ENCODE measurements at places on chromosomes 3 and 15. TPM values are rescaled to one million over a fixed set of nuclear protein-coding genes. Genes with fewer than 3 reads are reported as not detected.

DNA sequence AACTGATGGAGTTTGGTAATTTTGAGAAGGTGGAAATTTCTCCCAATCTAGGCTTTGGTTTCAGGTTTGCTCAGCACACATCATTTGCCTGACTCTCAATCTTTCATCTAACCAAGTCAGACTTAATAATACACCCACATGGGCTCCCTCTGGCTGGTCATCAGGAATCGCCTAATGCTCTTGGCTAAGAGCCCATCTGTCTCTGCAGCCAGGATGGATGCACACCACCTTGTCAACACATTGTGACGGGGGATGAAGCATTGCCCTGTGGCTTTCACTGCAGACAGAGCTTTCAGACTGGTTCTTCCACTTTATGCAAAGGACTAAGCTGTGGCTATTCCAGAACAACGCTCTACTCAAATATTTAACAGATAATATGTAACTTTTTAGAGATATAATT lies 3.0 kb upstream of the HDGFL3 start:
- H3K27me3 ChIP-seq, result no peaks in the 10 kb centered on the region
- H3K36me3 ChIP-seq, result no peaks in the 10 kb centered on the region
- peak; percentile 54 for DNase-seq
- no peak overlapping the region for H3K27ac ChIP-seq
- no peak overlapping the region for H3K4me3 ChIP-seq

- DNase-seq, result no peak
- no peaks in the 10 kb centered on the region for H3K36me3 ChIP-seq
- H3K4me1 ChIP-seq, result no peaks in the 10 kb centered on the region
- H3K27me3 ChIP-seq, result no peaks in the 10 kb centered on the region
- H3K4me3 ChIP-seq, result no peak overlapping the region
These were observed 228.5 kb downstream of the ZBBX start for GRCh38 chr3:167151636-167152035.

DNA sequence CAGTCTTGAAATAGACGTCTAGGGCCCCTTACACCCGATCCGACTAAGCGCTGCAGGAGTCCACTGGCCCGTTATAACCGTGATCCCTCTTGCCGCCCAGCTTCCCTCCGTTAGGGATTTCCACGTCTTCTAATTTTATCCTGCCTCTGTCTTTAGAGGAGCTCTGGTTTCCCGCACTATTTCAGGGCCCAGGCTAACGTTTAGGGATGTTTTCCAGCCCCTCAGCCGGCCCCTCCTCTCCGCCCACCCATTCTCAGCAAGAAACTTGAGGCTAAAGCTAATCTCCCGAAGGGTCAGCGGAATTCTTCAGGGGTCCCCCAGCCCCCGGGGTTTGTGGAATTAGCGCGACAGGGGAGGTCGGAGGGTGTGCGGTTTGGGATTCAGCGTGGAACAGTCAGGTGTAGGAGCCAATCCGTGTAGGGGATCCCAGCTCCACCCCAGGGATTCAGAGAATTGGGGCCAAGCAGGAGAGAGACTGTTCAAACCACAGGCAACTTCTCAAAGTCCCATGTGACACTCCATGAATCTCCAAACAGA lies 1.6 kb downstream of the PTX3 start:
- DNase-seq, result no peak
- peak overlapping the region; percentile 37 for H3K4me3 ChIP-seq
- no peaks in the 10 kb centered on the region for H3K36me3 ChIP-seq
- H3K27me3 ChIP-seq, result no peaks in the 10 kb centered on the region
- no peak overlapping the region for H3K27ac ChIP-seq
- H3K4me1 ChIP-seq, result no peaks in the 10 kb centered on the region

GRCh38 chr15:99305761-99306505 lies 54.7 kb downstream of the LRRC28 start:
- H3K4me1 ChIP-seq, result no peaks in the 10 kb centered on the region
- peak overlapping the region; percentile 3 for H3K27ac ChIP-seq
- H3K27me3 ChIP-seq, result no peaks in the 10 kb centered on the region
- no peak overlapping the region for H3K4me3 ChIP-seq
- no peaks in the 10 kb centered on the region for H3K36me3 ChIP-seq
- peak; percentile 84 for DNase-seq

- no peak overlapping the region for H3K4me3 ChIP-seq
- H3K27me3 ChIP-seq, result no peaks in the 10 kb centered on the region
- DNase-seq, result no peak
- H3K36me3 ChIP-seq, result no peaks in the 10 kb centered on the region
These were observed 253.3 kb downstream of the CLSTN2 start for GRCh38 chr3:140188285-140188684.

EFHB gene
- 4.1 TPM for total RNA-seq

SLC15A2 gene
- total RNA-seq, result 44.1 TPM

HYKK gene
- 11.2 TPM for total RNA-seq

FOXB1 gene
- total RNA-seq, result not detected
